ENCODE measurements at places on chromosomes 5 and 9. TPM values are rescaled to one million over a fixed set of nuclear protein-coding genes. Genes with fewer than 3 reads are reported as not detected.

GRCh38 chr5:15376803-15377202 lies 123.2 kb upstream of the FBXL7 start:
- H3K36me3 ChIP-seq = no peaks in the 10 kb centered on the region
- peaks cover 4% of the 10 kb centered on the region for H3K4me1 ChIP-seq
- H3K4me3 ChIP-seq = no peak overlapping the region
- H3K27me3 ChIP-seq = no peaks in the 10 kb centered on the region
- DNase-seq = no peak
- H3K27ac ChIP-seq = peak overlapping the region; percentile 48

- no peaks in the 10 kb centered on the region for H3K27me3 ChIP-seq
- H3K4me1 ChIP-seq = peaks cover 37% of the 10 kb centered on the region
- H3K36me3 ChIP-seq = peaks cover 79% of the 10 kb centered on the region
- DNase-seq = peak; percentile 88
Observed at GRCh38 chr9:89388084-89388867, 70.0 kb downstream of the SECISBP2 start.

DNA sequence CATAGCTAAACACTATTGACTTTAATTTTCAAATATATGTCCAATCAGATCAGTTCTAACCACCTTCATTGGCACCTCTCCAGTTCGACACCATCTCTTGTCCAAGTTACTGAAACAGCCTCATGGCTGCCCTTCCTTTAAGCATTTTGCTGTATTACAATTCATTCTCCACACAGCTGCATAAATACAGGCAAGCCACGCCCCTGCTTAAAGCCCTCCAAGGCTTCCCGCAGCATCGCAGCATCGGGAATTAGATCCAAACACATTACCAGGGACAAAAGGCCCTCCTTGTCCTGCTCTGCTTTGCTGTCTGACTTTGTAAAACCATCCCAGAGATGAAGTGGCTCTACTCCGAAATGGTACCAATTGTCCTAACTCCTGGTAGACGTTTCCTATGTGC lies 75.1 kb upstream of the RAI14 start:
- H3K4me3 ChIP-seq = no peak overlapping the region
- H3K4me1 ChIP-seq = no peaks in the 10 kb centered on the region
- H3K27ac ChIP-seq = no peak overlapping the region
- H3K27me3 ChIP-seq = no peaks in the 10 kb centered on the region
- no peak for DNase-seq
- H3K36me3 ChIP-seq = no peaks in the 10 kb centered on the region

- H3K27ac ChIP-seq = no peak overlapping the region
- H3K27me3 ChIP-seq = no peaks in the 10 kb centered on the region
- DNase-seq = no peak
- no peak overlapping the region for H3K4me3 ChIP-seq
Observed at GRCh38 chr9:71322311-71322710, 200.9 kb upstream of the TRPM3 start.

- H3K27me3 ChIP-seq = no peaks in the 10 kb centered on the region
- no peaks in the 10 kb centered on the region for H3K36me3 ChIP-seq
- H3K27ac ChIP-seq = no peak overlapping the region
- H3K4me3 ChIP-seq = no peak overlapping the region
Observed at GRCh38 chr9:81791076-81791475, 101.7 kb upstream of the TLE1 start.

- no peaks in the 10 kb centered on the region for H3K4me1 ChIP-seq
- no peak for DNase-seq
- peaks cover 12% of the 10 kb centered on the region for H3K27me3 ChIP-seq
Observed at GRCh38 chr5:135185481-135186065, 151.5 kb upstream of the PITX1 start.

DNA sequence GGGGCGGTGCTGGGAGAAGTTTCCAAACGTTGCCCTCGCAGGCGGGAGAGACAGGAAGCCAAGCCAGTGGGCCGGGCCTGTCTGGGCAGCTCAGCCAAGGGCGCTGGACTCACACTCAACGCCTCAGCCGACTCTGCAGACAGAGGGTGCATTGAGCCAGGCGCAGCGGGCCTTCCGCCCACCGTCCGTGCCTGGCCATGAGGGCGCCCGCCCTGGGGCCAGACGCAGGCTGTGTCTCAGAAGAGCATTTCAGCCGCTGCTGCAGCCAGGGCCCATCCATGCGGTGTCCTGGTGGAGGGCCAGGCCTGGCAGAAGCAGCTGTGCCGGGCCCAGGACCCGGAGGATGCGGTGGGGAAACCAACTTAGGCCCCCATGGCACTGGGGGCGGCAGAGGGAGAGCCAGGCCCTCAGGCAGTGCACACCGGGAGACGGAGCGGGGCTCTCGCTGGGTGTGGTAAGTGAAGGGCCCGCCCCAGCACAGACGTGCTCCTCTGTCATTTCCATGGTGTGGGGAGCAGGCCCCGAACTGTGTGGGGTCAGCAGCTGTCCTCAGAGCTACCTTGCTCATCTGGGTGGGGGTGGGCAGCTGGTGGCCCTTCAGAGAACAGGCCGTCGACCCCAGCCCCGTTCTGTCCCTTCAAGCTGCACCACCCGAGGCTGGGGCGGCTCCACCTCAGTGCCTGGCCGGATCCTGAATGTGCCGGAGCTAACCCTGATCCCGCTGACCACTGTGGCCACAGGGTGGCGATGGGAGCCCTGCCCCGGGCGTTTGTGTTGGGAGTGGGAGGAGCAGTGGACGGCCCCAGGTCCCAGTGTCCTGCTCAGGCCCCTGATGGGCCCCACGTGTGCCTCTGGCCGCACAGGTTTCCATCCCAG lies 18.0 kb downstream of the DNLZ start:
- no peak overlapping the region for H3K27ac ChIP-seq
- H3K27me3 ChIP-seq = no peaks in the 10 kb centered on the region
- peaks cover 48% of the 10 kb centered on the region for H3K4me1 ChIP-seq
- H3K4me3 ChIP-seq = peak overlapping the region; percentile 21

DNA sequence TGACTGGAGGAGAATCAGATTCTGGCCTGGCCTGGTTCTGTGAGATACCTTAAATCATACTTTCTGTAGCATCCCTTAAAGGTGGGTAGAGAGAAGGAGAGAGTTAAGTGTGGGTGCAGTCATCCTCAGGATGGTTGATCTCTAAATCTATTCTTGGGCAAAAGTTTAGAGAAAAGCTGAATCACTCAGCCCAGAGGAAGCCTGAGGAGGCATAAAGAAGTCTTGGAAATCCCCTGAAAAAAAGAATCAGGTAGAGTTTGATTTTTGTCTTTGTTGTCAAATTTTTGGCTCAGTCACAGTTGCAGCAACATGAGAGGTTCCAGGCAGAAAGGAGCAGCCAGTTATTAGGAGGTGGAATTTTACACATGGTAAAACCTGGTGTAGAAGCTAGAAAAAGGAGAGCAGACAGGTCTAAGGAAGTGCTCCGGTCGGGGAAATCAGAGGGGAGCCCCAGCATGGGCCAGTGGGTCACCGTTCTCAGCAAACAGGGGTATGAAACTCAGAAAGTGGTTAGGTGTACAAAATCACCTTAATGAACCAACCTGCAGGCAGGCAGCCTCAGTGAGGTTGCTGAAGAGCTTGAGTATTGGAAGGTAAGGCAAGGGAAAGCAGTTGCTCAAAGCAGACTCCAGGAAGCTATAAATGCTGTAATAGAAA lies 116.2 kb upstream of the CNTLN start:
- DNase-seq = no peak
- H3K4me1 ChIP-seq = peaks cover 24% of the 10 kb centered on the region
- H3K36me3 ChIP-seq = no peaks in the 10 kb centered on the region
- H3K27me3 ChIP-seq = no peaks in the 10 kb centered on the region

DNA sequence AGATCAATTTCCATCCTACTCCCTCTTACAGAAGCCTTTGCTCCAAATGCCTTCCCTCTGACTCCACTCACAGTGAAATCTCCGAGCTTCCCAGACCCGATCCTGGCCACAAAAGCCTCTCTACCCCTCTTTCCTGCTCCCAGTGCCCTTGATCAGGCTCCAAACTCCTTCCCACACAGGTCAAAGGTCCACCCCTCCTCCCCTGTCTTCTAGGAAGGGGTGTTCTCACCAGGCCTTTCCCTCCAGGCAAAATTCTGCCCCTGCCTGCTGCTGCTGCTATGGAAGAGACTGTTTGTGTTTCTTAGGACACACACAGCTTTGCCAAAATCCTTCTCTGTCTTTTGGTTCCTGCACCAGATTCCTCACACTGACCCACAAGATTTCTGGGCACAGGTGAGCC lies 85.8 kb upstream of the ALDH1A1 start:
- H3K4me3 ChIP-seq = no peak overlapping the region
- no peaks in the 10 kb centered on the region for H3K36me3 ChIP-seq
- peak; percentile 78 for DNase-seq
- H3K27ac ChIP-seq = peak overlapping the region; percentile 73
- no peaks in the 10 kb centered on the region for H3K27me3 ChIP-seq
- H3K4me1 ChIP-seq = peaks cover 27% of the 10 kb centered on the region

- H3K27me3 ChIP-seq = no peaks in the 10 kb centered on the region
- H3K4me1 ChIP-seq = peaks cover 1% of the 10 kb centered on the region
- no peak overlapping the region for H3K4me3 ChIP-seq
- DNase-seq = no peak
Observed at GRCh38 chr5:132283423-132284043, 10.7 kb upstream of the SLC22A4 start.

DNA sequence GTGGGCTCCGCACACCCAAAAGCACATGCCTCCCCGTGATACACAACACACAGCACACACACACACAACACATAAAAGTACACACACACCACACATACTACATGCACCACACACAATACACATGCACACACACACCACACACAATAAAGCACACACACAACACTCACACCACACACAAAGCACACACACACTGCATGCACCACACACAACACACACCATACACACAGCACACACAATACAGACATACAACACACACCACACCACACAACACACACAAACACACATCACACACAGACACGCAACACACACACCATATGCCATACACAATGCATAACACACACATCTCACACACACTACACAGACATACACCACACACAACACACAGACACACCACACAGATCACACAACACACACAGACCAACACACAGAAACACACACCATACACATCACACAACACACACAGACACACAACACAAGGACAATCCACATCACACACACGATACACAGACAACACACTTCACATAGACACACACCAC lies 3.4 kb upstream of the CCDC187 start:
- no peak for DNase-seq
- H3K27me3 ChIP-seq = peaks cover 68% of the 10 kb centered on the region
- no peak overlapping the region for H3K4me3 ChIP-seq
- peaks cover 9% of the 10 kb centered on the region for H3K4me1 ChIP-seq

DNA sequence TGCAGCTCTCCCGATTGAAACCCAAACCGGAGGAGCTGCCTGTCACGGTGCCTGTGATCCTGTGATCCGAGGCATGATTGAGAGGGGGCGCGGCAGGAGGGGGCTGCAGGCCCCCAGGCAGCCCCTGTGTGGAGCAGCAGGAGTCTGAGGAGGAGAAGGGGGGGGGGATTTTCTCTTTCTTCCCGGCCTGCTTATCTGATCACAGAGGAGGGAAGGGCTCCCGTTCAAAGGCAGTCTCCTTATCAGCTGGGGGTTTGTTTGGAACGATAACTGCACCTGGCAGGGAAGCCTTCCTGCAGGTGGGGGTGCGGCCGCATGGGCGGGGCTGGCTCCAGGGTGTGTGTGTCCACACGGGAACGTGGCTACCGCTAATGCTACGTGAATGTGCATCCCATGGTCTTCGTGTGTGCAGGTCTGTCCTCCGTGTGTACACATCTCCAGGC lies 38.4 kb downstream of the LMX1B start:
- H3K4me3 ChIP-seq = no peak overlapping the region
- H3K4me1 ChIP-seq = peaks cover 15% of the 10 kb centered on the region
- no peaks in the 10 kb centered on the region for H3K36me3 ChIP-seq
- H3K27me3 ChIP-seq = peaks cover 67% of the 10 kb centered on the region
- no peak overlapping the region for H3K27ac ChIP-seq

GRCh38 chr5:8831251-8831650 lies 714.6 kb downstream of the SEMA5A start:
- no peak overlapping the region for H3K4me3 ChIP-seq
- H3K27ac ChIP-seq = no peak overlapping the region
- no peaks in the 10 kb centered on the region for H3K36me3 ChIP-seq

DNA sequence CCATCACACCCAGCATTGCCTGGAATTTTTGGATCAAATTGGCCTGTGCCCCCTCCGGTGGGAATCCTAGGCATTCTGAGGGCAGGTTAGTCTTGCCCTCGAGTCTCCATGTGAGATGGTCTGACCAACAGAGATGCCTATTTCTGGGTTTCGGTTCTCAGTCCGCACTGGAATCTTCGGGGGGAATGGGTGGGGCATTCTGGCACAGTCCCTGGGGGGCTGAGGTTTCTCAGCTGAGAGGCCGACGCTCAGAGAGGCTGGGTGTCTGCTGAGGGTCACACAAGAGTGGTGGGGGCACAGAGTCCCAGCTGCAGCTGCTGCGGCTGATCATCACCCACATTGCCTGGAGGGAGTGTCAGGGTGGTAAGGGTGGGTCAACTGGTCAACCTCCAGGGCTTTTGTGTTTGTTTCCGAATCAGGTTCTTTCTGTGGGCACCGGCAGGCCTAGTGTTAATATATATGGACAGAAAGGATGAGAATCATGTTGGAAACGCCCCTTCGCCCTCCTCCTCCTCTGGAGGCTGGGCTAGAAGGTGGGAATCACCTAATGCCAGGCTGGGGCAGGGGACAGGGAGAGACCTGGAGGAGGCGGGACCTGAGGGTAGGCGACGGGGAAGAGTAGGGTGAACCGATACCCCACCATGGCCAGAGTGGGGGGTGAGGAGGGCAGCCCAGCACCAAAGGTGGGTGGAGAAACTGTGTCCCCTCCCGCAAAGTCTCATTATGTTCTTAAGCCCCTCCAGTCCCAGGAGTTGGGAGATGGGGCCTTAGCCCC lies 149.5 kb upstream of the PHYKPL start:
- DNase-seq = no peak
- H3K4me3 ChIP-seq = no peak overlapping the region
- no peak overlapping the region for H3K27ac ChIP-seq

DNA sequence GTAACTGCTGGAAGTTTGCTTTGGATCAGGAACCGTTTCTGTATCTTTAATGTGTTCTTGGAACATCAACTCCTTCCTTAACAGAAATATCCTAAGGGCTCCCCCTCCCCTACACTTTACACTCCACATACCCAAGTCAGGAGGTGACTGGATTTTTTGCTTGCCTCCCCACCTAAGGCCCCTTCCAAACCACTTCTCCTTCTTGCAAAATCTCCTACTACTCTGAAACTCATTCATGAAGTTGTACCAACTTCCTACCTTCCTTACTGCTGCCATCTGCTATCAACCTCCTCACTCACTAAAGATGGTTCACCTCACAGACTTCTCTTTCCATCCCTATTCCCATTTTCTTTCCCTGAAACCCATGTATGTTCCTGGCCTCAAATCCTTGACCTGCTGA lies 16.1 kb downstream of the TXN start:
- DNase-seq = no peak
- no peak overlapping the region for H3K4me3 ChIP-seq
- H3K4me1 ChIP-seq = no peaks in the 10 kb centered on the region
- H3K27ac ChIP-seq = no peak overlapping the region

Gene IL3
- total RNA-seq = not detected

Gene SLIT3
- total RNA-seq = 10.8 TPM

Gene RASGEF1C
- 0.81 TPM for total RNA-seq

Gene NIPAL4
- total RNA-seq = 105 TPM

Gene NRARP
- total RNA-seq = 68.5 TPM

All from suprapubic skin (tissue), 4 donors.